ENCODE measurements at places on chromosomes 7 and 10.

GRCh38 chr7:127810696-127811660 is 159.0 kb downstream of the SND1 start:
- no peak for DNase-seq

DNA sequence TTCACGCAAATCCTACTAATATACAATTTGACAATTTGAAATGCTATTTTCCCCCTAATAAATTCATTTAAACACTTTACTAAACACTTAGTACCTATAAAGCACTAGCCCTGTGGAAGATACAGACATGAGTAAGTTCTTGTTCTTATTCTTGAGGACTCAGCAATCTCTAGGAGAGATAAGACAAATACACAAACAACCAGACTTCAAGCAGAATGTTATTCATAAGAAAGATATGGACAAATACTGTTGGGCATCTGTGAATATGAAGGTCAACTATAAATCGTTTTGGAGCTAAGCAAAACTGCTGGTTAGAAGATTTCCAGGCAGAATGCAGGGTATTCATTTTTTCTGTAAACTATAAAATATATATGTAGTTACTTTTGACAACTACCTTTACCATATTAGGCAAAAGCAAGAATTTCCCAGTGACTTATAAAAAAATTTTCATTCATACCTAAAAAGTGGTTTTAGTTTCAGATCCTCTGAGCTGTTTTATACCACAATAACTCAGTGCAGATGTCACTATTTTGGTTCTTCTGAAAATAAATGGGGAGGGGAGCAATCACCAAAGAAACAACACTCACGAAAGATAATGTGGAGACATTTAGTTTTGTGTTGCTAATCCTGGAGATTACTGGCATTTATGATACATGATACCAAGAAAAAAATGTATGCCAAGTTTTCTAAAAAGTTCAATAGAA is 3.8 kb downstream of the VPS41 start:
- no peak for DNase-seq

DNA sequence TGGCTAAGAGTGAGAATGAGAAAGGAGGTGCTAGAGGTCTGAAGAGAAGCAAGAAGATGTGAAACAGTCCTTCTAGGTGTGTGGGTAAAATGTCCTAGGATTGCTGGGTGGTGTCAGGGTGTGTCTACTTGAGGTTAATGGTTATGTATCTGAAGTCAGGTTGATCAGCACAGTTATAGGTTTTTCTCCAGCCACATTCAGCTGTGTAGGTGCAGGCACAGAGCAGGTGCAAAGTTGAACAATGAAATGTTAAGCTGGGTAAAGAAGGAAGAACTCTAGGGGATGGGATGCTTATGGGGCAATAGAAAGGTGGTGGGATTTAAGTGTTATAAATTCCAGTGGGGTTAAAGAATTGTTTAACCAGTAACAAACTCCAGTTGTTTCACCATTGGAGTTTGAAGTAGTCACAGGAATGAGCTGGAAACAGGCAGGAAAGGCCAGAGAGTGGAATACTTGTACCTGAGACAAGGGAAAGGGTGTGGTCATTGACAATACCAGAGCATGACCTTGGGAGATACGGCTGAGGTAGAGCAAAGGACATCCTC is 200.4 kb upstream of the YAE1 start:
- no peak for DNase-seq

DNA sequence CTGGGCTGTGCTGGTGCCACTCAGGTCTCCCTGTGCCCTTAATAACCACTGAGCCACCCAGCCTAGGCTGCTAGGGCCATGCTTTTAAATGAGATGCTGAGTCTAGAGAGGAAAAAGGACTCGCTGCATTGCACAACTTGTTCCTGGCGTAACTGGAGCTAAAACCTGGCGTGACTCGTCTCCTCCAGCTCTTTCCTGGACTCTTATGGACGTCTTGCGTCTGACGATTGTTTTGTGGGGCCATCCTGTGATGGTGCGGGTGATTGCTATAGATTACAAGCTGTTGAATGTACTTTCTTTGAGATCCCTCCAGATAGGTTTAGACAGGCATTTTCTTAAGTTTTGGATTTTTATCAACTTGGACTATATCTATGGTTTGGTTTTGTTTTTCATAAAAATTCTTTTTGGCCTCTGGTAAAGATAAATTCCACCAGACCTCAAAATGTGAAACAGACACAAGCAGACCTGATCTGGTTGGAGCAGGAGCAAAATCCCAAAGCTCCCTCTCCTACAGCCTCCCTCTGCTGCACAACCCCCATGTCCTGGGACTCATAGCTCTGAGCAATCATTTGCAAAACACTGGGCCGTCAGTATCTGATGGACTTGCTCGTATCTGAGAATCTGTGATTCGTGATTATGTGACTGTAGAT is 230.3 kb downstream of the ARHGAP12 start:
- DNase-seq: no peak

- no peak for DNase-seq
Observed at GRCh38 chr7:90709501-90710465, 113.7 kb downstream of the CDK14 start.

GRCh38 chr7:26166684-26167266 is 14.8 kb downstream of the NFE2L3 start:
- no peak for DNase-seq

DNA sequence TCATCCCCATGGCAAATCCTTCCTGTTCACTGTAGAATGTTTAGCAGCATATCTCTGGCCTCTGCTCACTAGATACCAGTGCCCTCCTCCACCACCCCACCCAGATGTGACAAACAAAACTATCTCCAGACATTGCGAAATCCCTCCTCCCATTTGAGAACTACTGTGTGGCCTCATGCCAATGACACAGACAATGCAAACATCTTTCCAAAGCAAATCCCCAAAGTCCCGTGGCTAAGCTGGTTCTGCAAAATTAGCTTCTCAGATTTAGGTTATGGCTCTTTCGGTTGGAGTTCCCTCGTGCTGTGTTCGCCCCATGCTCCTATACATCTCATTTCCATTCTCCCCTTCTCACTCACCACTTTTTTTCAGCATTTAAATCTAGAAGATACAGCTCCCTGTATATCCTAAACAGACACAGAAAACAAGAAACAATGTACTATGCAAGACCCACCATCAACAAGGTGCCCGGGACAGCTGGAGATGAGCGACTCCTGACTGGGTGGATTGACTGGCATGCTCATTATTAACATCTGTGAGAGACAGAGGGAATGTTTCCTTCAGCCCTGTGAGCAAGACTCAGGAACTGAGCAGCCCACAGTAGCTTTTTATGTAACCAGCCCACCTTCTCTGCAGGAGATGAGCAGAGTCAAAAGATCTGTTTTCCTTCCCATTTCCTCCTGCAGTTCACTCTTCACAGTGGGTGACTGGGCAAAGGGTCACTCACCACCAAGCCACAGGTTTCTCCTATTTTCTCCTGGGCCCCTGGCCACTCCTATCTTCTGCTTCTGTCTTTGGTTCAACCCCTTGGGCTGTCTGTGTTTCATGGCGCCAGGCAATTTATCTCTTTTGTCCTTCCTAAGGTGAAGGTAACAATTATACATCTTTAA is 225.7 kb upstream of the AOAH start:
- DNase-seq: no peak

DNA sequence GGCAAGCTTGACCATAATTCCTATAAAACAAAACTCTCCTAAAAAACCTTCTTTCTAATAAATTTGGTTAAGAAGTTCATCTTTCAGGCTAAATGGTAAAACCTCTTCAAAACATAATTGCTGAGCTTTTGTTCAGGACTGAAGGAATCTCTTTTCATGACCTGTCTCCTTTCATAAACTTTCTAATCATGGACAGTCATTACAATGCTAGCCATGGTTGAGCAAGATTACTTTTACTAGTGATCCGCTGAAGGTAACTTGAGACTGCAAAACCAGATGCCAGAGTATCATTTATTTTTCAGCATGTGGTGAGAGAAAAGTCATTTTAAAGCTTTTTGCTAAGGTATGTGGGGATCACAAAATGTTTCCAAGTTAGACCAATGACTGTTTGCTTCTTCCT is 186.4 kb upstream of the RHOBTB1 start:
- DNase-seq: no peak

- no peak for DNase-seq
Observed at GRCh38 chr7:156179872-156180390, 367.7 kb upstream of the SHH start.

GRCh38 chr10:22097696-22098095 is 94.2 kb upstream of the DNAJC1 start:
- DNase-seq: no peak

DNA sequence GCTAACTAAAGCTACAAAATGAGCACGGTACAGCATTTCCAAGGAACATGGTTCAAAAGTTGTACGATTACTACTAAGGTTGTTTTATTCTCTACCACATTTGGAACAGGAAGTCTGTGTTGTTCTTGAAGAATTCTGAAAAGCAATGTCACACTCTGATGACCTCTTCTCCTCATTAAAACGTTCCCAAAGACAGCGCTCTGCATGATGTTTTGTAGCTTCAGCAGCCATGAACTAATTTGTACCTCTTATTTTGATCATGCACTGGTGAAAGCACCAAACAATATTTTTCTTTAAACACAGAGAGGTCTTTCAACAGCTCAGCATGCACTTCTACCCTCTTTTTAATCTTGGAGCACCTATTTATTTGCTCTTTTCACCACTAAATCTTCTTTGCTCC is 75.0 kb upstream of the TES start:
- no peak for DNase-seq

DNA sequence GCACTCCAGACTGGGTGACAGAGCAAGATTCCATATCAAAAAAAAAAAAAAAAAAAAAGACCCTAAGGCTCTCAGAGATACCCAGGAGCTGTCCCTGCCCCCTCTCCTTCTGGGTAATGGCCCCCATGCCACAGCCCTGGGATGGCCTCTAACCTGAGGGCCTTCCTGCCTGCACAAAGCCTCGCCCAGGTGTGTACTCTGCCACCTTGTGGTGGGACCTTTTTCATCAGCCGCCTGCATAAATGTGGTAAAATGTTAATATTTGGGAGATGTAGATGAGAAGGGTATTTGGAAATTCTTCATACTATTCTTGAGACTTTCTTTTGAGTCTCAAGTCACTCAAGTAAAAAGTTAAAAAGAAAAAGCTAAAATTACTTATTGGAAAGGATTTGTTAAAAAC is 46.3 kb upstream of the RNF216 start:
- peak; percentile 28 for DNase-seq

DNA sequence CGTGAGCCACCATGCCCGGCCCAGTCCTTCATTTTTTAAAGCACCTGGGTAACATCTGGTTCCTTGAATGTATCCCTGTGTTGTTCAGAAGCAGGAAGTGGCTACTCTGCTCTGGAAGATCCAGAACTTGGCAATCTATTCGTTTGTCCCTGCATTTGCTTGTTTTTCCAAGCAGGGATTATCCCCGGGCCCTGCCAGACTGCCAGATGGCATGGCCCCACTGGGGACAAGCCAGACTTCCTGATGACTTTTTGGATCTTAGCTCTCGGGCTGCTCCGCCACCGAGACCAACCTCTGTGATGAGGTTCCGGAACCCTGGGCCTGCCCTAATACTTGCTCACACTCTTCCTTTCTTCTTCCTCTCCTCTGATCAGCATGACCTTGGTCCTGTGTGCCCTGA is 496.7 kb downstream of the TYW1 start:
- no peak for DNase-seq

DNA sequence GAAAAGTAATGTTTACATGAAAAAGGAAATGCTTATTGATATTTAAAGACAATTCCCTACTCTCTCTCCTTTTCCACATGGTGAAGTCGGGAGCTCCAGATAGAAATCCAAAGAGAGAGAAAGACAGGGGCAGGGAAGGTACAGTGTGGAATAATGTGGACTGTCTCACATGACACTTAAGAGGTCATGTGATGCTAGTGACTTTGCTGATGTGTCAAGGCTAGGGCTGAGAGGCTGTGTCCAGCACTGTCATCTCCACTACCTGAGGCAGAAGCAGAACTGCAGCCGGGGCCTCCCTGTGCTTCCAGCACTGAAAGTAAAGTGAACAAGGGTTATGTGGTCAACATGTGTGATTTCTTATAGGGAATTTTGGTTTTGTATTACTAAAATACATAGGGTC is 26.0 kb downstream of the NRG3 start:
- DNase-seq: no peak

- no peak for DNase-seq
Observed at GRCh38 chr7:77679608-77680007, 16.7 kb upstream of the RSBN1L start.

GRCh38 chr7:126605553-126605952 is 647.2 kb downstream of the GRM8 start:
- no peak for DNase-seq

DNA sequence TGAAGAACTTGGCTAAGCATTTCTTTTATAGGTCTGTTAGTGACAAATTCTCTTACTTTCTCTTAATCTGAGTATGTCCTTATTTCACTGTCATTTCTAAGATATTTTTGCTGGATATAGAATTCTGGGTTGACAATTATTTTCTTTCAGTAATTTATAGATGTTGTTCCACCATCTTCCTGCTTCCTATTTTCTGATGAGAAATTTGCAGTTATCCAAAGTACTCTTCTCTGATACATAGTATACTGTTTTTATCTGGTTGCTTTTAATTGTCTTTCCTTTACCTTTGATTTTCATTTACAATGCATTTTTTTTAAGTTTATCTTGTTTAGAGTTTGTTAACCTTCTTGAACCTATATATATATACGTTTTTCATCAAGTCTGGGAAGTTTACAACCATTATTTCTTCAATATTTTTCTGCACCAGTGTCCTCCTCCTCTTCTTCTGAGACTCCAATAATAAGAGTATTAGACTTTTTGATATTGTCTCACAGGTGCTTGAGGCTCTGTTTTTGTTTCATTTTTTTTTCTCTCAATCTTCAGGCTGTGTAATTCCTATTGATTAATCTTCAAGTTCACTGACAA is 101.6 kb upstream of the INSIG1 start:
- DNase-seq: no peak

GRCh38 chr7:128856001-128856718 is 6.5 kb upstream of the ATP6V1F start:
- no peak for DNase-seq

GRCh38 chr7:96526496-96526895 is 183.2 kb downstream of the SEM1 start:
- no peak for DNase-seq

GRCh38 chr7:92279396-92280031 is 33.7 kb downstream of the ANKIB1 start:
- no peak for DNase-seq

All from GDM1 (cell line).